Upper lobe of left lung (tissue), 6 donors: ENCODE measurements at places on chromosomes 11 and 22. TPM values are rescaled to one million over a fixed set of nuclear protein-coding genes. Genes with fewer than 3 reads are reported as not detected.
A peak's percentile ranks its signal among the peaks of the same experiment; 100 is the strongest.

HARBI1 gene
- 1.8 TPM for total RNA-seq

DNA sequence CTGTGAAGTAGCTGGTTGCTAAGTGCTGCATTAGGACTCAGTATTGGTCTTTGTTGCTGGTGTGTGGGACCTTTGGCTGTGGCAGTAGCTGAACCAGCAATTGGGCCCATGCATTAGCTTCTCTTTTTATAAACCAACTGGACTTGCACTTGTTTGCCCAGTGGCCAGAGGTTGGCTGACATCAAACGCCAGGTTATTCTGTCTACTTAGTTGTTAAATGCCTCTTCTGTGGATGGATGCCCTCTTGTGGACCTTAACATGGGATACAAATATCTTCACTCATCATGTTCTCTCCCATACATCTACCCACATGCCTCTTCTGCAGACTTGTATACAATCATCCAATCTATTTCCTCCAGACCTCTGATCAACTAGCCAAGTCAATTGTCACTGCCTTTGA is 26.4 kb upstream of the ARHGAP20 start:
- DNase-seq: no peak

DNA sequence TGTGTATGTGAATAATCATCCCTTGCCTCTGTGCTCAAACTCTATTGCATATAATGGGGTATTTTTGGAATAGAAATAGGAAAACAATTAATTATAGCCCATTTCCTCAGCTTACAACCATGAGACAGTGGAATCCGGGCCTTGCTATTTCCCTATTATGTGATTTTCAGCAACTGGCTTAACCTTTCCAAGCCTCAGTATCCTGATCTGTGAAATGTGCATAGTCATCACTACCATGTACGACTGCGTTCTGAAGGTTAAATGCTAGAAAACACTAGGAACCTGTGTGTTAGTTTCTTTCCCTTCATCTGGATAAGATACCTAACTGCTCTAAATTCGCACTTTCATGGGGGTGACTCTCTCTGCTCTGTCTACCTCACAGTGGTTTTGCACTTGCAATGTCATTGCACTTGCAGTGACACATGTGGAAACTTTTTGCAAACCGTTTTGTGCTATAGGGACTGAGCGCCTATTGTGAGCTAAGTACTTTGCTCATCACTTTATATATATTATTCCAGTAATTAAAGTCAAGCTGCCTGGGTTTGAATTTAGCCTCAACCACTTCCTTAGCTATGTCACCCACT is 48.3 kb downstream of the IRAG1 start:
- no peak for DNase-seq

GRCh38 chr11:46203746-46204145 is 73.7 kb upstream of the CREB3L1 start:
- DNase-seq: peak; percentile 48

- DNase-seq: no peak
Measured at GRCh38 chr11:110148775-110149744, 55.9 kb downstream of the ZC3H12C start.

- DNase-seq: no peak
Measured at GRCh38 chr11:98561877-98562395, 458.8 kb upstream of the CNTN5 start.
